CD4-positive, alpha-beta memory T cell (primary cell): ENCODE measurements at places on chromosomes 2 and 18.

GRCh38 chr2:218748741-218749441 is 33.1 kb upstream of the CYP27A1 start:
- DNase-seq = no peak

- no peak for DNase-seq
Measured at GRCh38 chr18:62596145-62597005, 73.5 kb downstream of the ZCCHC2 start.

DNA sequence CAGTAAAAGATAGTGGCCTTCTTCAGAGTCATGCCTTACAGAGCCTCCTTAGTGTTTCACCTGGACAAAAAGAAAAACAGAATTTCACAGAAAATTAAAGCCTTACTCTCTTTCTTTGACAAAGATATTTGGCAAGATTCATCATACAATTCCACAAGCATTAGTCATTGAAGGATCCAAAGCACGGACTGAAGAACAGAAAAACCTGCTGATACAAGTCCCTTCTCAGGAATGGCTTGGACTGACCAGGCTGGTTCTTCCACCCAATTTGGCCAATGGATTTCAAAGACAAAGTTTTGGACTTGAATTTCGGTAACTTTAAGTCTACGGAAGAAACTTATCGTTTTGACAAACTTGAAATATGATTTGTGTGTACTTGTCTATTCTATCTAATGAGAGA is 39.1 kb upstream of the GALNT3 start:
- no peak for DNase-seq

DNA sequence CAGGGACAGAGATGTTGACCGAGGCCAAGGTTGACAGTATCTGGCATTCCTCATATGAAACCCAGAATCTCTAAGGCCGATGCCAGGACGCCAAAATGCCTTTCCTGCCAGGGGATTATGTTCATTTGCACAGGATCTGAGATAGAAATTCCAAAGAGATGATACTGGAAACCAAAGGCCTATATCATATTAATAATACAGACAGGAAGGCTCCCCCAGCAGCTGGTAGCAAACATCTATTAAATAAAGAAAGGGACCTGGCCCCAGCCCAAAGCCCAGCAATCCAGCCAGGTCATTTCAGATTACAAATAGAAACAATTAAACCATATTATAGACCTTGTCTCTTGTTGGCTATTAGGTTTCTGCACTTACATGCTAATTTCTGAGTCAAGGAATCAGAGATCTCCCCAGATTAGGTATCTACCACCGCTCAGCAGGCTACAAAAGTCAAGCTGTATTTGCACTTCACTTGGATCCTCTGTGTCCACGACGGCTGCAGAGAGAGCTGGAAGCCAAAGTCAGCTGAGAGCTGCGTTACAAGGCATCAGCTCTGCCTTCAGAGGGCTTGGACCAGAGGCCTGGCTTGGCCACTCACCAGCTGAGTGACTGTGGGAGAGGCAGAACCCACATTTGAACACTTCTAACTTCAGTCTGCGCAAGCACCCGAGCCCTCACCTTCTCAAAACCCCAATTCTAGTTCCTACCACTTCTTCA is 269.3 kb upstream of the SIX2 start:
- DNase-seq = no peak

DNA sequence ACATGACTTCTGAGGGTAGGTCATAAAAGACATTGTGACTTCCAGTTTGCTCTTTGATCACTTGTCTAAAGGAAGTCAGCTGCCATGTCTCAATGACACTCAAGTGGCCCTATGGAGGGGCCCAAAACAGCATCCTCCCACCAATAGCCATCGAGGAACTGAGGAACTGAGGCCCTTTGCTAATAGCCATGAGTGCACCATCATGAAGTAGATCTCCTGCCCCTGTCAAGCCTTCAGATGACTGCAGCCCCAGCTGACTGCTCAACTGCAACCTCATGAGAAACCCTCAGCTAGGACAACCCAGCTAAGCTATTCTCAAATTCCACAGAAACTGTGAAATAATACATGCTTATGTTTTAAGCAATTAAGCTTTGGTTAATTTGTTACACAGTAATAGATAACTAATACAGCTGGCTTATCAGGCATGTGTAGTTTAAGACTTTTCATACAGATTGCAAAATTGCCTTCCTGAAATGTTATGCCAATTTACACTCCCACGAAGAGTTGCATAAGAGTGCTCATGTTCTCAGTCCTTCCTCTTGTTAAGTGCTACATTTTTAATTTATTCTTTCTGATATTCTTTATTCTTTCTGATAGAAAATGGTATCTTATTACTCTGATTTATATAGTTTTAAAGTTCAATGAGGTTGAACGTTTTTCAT is 105.6 kb upstream of the NDUFV2 start:
- DNase-seq = no peak

DNA sequence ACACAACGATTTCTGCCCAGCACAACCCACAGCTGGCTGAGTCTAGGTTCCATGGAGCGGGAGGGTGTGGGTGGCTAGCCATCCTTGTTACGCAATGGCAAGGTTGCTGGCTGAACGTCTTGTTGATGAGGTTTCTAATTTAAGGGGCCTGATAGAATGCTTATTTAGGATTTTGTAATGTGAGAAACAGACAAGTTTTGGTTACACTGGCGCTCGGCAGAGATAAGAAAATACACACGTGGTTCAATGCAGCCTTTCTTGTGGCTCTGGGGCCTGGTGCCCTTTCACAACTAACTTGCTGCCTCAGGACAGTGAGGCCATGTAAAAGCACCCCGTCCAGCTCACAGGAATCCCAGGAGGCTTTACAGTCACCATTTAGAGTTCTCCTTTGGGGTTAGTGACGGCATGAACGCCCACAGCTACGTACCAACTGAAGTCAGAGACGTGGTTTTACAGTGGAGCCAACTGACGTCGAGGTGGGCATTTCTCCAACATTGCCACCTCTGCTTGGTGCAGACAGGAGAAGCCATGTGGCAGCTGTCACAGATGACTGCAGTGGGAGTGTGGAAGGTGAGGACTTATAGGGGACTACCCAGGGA is 29.7 kb upstream of the PIEZO2 start:
- no peak for DNase-seq

DNA sequence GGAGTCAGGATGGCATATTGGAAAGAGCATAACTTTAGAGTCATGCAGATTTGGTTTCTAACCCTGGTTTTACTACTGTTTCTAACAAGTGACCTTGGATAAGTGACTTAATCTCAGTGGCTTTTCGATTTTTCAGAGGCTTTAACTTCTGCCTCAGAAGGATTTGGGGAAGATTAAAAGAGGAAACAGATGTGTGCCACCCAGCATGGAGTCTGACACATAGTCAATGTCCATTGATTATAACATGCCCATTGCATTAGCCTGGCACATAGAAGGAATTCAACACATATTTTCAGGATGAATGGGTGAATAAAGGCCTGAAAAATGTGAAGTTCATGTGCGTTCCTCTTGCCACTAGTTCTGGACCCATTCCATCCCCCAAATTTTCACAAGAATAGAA is 438.2 kb downstream of the EPHA4 start:
- no peak for DNase-seq

- DNase-seq = no peak
Measured at GRCh38 chr2:55063713-55064323, 13.6 kb upstream of the RTN4 start.

- DNase-seq = peak; percentile 84
Measured at GRCh38 chr2:42124011-42124785, 45.0 kb upstream of the EML4 start.

DNA sequence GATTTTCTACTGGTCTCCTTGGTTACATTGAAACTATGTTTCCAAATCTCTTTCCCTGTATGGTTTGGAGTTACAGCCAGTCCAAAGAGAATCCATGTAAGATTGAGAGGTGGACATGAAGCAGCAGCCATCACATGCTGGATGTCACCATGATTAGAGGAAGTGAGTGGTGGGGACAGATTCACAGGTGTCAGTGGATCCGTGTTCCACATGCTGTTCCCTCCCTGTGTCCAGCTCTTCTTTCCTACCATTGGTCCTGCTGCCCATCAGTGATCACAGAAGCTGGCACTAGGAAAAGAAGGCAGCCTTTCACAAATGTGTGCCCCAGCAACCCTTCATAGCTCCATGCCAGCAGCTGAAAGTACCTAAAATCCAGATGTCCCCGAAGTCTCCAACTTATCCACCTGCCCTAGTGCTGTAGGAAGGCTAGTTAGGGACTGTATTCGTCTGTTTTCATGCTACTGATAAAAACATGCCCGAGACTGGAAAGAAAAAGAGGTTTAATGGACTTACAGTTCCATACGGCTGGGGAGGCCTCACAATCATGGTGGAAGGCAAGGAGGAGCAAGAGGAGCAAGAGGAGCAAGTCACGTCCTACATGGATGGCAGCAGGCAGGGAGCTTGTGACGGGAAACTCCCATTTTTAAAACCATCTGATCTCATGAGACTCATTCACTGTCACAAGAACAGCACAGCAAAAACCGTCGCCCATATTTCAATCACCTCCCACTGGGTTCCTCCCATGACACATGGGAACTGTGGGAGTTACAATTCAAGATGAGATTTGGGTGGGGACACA is 207.5 kb downstream of the INSIG2 start:
- no peak for DNase-seq

GRCh38 chr2:127675331-127676261 is at the start of gene LIMS2:
TSS of gene LIMS2 (minus strand) at chr2:127675530. CDS start at chr2:127675024, 506 bp downstream.
- no peak for DNase-seq

DNA sequence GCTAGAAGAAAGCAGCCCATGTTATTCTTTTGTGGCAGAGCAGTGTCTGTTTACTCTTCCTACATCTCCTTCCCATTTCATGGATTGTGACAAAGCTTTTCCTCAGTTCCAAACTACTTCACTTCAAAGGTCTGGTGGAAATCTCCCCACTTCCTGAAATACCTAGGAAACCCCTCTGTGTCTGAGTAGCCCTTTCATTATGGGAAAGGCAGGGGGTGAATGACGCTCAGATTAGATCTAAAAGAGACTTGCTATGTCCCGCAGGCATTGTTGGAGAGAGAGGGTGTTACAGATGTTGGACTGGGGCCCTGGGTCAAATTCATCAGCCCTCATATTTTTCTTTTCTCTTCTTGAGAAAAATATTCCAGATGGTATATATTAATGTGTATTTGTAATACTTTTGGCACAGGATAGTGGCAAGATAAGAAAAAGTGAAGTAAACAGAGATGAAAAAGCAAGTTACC is 675.0 kb downstream of the IRS1 start:
- DNase-seq = no peak

DNA sequence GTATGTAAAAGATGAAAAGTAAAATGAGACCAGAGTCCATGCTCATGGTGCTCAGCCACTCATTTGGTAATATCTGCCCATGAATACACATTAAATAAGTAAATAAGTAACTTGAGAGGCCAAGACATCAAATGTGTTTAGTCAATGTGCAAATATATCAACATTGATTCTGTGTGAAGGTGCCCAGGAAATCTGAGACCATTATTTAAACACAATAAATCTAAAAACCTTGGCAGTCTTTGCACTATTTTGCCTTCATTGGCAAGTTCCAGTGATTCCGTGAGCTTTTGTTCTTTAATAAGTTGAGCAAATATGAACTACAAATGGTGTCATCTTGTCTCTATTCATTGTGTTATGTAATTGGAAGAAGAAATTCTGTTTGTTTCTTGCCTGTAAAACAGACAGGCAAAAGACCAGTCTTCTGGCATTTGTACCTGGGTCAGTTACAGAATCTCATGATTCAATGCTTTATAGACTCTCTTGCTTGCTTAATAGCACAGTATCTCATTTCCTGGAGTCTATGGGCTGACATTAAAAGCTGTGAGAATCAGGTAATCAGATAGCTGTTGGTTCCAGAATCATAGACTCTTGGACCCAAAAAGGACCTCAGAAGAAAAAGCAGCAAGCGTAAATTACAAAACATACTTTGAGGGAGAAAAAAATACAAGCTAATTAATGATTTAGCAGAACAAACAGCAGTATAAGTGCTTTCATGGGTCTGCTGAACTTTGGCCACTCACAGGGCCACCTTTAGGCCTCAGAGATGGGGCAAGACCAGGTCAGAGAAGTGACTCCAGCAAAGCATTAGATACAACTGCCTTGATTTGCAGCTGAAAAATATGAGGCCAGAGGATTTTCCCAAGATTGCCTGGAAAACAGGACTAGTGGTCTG is 20.0 kb upstream of the SERPINB3 start:
- no peak for DNase-seq

DNA sequence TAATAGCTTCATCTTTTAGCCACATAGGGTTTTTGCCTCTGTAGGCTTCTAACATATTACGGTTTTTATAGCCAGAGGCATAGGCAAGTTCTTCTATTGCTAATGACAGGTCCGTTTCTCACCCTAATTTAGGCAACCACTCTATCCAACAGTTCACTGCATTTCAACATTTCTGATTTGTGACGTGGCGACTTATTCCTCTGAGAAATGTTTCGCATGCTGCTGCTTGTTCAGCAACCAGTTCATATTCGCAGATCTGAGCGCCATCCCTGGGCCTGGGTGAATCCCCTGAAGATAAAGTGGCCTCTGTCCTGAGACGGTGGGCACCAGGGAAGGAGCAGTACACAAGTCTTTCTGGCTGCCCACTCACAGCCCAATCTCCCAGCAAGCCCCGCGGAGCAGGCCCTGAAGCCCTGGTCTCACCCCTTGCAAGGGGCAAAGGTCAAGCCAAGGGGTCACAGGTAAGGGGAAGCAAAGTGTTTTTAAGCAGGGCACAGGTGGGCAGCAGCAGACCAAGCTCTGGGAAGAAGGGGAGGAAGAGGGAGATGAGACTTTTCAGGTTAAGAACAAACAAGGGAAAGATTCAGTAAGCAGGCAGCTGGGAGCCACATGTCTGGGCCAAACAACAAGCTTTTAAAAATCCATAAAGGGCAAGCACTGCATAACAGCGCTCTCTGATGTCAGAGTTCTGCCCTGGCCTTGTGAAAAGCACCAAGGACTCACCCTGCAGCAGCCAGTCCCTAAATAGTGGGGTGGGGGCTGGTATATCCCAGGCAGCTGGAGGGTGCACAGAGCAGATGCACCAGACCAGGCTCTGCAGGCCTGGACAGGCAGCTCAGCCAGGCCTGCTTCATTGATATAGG is 10.8 kb upstream of the COX7A2L start:
- DNase-seq = no peak

DNA sequence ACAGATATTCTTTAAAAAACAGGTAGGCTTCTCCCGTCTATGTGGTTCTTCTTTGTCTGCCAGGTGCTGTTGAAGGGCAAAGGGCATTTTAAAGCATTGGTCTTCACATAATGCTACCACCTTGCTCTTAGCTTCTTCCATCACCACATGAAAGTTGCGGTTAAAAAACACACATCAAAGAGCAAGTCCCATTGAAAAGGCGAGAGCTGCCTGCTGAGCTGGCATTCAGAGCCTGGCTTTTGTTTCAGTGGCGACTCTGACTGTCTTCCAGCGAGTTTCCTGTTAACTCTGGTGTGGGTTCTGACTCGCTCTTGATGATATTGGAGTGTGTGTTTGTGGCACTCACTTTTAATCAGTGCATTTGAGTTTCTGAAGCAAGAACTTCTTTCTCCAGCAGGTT is 624.9 kb upstream of the FANCL start:
- no peak for DNase-seq

DNA sequence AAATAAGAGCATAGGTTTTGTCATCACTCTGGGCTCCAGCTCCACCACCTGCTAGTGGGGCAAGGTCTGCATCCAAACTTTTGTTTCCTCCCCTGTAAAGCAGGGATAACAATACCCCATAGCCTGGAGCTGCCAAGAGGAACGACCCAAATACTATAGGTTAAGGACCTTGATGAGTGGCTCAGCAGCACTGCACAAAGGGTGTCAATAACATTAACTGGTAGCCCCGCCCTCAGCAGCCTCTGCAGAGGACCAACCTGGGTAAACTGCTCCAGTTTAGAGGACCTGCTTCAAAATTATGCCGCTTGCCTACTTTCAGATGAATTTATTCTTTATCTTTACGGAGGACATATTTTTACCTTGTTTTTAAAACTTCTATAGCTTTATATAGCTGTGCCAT is 65.8 kb upstream of the RIOK3 start:
- no peak for DNase-seq
